ENCODE measurements at places on chromosomes 16 and 17.

DNA sequence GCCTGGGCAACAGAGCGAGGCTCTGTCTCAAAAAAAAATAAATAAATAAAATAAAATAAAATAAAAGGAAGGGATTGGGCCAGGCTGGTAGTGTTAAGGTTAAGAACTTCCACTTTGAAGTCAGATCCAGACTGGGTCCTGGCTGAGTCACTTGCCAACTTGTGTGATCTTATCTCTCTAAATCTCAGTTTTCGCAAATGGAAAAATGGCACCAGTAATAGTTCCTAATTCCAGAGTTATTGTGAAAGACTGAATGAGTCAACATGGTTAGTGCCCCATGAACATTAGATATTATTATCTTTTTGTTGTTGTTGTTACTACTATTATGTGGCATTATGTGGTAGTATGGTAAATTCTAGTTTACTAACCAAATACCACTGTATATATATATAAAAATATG, 188.0 kb upstream of the AXIN2 start:
- peak; percentile 46 for DNase-seq

GRCh38 chr16:80002261-80002660, 401.7 kb upstream of the MAF start:
- DNase-seq = no peak

DNA sequence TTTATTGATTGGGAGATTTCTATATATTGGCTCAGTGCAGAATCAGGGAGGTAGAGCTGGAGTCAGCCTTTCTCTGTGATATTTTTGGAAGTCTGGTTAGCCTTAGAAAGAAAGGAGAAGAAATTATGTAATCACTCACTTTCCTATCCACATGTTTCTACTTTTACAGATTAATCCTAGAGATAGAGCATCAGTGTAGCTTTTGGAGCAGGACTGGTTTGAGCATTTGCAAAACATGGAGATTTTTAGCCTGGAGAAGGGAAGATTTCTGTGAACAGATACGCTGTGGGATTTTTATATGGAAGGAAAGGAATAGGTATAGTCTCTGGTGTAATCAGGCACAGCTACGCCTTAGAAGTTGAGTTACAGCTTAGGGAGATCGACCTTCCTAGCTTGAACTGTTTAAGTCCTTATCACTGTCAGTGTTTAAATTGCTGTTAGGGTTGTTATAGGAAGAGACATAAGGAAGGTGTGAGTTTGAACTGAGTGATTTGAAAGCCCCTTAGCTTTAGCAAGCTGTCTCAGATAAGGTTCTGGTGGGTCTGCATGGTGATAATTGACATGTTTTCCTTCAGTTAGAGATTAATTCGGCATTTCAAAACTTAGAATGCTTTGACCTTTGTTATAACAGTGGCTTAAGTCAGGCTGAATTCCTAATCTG, 20.5 kb downstream of the METTL9 start:
- no peak for DNase-seq

DNA sequence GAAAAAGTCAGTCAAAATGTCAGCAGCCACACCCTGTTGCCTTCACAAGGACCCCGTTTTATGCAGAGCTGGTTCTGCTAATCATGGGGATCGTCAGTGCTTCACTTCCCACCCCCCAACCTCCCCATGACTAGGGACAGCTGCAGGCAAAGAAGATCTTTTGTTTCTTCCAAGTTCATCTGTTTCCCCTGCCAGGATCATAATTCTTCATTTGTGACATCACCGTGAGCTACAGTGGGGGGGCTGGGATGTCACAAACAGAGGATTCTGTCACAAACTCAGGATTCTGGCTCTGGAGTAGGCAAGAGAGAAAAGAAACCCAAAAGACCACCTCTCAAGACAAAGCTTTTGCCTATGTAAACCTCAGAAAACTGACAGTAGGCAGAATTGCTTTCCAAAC, 24.7 kb downstream of the DNAJC7 start:
- no peak for DNase-seq

GRCh38 chr17:1511756-1512321, 4.6 kb downstream of the INPP5K start:
- DNase-seq = peak; percentile 52

DNA sequence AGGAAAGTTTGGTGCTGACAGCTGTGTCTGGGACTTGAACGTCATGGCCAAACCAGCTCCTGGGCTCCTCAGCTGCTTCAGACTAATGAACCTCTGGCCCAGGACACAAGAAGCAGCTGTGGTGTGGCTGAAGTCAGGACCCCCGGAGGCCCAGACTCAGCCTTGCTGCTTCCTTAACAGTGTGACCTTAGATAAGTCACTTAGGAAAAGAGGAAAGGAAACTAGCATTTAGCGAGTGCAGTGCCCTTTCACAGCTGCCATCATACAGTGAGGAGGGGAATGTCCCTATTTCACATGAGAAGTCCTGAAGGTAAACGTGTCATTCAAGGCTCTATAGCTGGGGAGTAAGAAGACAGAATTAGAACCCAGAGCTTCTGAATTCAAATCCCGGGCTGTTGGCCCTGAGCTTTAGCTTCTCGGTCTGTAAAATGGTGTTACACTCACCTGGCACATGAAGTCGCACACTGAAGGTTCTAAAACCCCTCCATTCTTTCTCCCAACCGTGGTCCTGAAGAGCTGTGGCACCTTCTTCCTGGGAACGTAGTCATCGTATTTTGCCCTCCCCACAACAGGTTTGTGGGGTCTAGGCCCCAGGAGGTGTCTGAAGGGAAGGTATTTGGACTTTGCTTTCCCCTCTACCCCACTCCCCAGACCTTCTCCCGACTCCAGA, 910 bp upstream of the RAMP2 start:
- no peak for DNase-seq

DNA sequence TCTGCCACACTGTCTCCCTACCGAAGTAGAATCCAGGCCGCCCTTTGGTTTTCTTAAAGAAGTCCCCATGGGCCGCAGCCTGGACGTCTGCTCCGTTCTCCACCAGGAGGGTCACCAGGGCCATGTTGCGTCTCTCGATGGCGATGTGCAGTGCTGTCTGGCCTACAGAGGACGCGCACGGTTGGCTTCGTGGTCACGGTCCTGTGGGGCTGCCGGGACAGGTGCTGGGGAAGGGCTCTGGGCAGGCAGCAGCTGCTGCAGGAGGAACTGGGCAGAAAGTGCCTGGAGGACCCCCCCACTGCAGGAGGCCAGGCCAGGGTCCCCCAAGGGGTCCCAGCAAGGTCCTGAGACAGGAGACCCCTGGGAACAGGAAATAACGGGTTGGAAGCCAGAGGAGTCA, 19.0 kb downstream of the TRPV1 start:
- DNase-seq = no peak

- no peak for DNase-seq
Measured at GRCh38 chr17:42289611-42290181, 1.4 kb downstream of the STAT5A start.

DNA sequence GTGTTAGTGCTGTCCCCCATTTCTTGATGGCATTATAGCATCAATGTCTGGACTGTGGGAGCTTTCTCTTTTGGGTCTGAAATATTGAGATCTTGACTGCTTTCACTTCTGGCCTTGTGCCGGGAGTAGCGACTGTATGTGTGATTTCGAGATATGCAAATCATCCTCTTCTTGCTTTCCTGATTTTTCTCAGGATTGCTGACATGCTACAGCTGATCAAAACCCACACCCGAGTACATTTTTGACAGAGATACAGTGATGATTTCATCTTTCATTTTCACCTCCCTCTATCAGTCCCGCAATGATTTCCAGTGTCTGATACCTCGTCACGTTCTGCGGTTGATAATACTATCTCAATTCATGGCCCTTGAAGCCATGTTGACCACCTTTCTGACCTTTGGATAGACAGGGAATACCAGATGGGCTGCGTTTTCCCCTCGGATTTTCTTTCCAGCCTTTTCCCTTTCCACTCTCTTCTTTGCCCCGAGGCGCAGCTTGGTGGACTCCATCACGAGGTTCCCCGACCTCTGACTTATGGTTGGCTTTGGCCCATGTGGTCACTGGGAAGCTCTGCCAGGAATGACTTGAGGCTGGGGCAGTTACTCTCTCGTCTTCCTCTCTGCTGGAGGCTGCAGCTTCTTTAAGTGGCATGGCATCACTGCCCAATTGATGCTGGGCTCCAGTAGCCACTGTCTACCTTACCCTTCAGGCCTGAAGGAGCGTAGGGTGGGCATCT, 184.4 kb downstream of the SNX29 start:
- no peak for DNase-seq

DNA sequence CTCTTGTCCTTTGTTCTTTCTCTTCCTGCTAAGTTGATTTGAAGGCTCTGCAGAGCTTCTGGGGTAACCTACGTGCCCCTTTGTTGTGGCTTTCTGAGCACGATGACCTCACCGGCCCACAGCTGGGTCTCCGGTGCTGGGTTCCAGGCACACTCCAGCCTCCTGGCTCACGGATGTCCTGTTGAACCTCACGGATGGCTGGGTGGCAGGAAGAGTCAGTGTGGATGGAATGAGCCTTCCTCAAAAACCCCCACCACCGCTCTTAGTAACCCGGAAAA, 116.0 kb downstream of the SOCS1 start:
- no peak for DNase-seq

GRCh38 chr16:24344784-24345183, 88.6 kb downstream of the CACNG3 start:
- no peak for DNase-seq

DNA sequence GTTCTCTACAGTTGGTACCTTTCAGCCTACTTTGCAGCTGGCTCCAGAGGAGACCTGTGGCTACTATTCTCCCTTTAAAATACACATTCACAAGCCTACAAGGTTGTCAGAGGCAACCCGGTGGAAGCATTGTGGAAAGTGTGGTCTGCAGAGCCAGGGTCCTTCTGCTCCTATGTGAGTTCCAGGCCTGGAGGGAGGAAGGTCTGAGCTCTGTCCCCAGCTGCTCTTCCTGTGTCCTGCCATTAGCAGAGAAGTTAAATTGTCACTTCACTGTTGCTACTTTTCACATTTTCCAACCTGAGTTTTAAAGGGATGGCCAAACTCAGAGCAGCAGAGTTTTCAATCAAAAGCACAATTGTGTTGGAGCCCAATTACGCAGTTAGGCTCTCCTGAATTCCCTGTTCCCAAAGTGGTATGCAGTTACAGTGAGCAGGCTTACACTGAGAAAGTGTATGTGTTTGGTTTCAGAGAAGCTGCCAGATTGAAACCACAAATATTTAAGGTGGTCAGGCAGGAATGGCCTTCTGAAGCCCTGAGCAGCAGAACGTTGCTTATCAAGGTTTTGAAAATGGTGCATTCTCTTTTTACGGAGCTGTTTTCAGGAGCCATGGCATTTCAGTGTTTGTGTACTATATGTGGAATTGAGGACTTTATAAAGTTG, 25.0 kb downstream of the MAP3K3 start:
- DNase-seq = peak; percentile 55

DNA sequence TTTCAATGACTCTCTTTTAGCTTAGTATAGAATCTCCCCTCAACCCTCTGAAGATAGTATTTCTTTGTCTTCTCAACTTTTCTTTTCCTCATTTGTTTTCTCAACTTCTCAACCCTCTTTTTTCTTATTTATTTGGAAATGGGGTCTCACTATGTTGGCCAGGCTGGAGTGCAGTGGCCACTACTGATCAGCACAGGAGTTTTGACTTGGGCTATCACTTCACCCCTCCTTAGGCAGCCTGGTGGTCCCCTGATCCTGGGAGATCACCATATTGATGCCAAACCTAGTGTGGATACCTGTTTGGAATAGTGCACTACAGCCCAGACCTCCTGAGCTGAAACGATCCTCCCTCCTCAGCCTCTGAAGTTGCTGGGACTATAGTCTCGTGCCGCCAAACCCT, 79.8 kb downstream of the PITPNC1 start:
- no peak for DNase-seq

GRCh38 chr17:34399725-34400124, 36.7 kb upstream of the CCL1 start:
- no peak for DNase-seq

DNA sequence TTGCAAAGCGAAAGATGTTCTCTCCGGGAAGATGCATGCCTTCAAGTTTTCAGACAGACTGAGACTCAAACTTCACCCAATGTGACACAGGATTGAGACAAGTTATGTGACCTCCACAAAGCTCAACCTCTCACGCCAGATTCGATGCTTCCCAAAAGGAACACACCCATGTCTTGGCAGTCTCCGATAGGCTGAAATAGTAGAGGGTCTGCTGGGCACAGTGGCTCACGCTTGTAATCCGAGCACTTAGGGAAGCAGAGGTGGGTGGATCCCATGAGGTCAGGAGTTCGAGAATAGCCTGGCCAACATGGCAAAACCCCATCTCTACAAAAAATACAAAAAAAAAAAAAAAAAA, 22.1 kb downstream of the ZFHX3 start:
- DNase-seq = no peak

- DNase-seq = no peak
Measured at GRCh38 chr17:29674281-29674680, 51.6 kb upstream of the CORO6 start.

- DNase-seq = no peak
Measured at GRCh38 chr17:39062846-39063680, 88.4 kb downstream of the PLXDC1 start.

DNA sequence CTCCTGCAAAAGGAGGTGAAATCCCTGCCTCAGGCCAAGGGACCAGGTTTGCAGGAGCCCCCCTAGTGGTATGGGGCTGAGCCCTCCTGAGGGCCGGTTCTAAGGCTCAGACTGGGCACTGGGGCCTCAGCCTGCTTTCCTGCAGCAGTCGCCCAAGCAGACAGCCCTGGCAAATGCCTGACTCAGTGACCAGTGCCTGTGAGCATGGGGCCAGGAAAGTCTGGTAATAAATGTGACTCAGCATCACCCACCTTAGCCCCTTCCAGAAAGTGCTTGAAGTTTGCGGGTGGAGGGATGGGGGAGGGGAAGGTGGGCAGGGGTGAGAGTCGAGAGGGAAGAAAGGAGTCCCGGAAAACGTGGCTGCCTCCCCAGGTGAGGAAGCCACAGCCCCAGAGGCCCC, 2.1 kb downstream of the MC1R start:
- no peak for DNase-seq

DNA sequence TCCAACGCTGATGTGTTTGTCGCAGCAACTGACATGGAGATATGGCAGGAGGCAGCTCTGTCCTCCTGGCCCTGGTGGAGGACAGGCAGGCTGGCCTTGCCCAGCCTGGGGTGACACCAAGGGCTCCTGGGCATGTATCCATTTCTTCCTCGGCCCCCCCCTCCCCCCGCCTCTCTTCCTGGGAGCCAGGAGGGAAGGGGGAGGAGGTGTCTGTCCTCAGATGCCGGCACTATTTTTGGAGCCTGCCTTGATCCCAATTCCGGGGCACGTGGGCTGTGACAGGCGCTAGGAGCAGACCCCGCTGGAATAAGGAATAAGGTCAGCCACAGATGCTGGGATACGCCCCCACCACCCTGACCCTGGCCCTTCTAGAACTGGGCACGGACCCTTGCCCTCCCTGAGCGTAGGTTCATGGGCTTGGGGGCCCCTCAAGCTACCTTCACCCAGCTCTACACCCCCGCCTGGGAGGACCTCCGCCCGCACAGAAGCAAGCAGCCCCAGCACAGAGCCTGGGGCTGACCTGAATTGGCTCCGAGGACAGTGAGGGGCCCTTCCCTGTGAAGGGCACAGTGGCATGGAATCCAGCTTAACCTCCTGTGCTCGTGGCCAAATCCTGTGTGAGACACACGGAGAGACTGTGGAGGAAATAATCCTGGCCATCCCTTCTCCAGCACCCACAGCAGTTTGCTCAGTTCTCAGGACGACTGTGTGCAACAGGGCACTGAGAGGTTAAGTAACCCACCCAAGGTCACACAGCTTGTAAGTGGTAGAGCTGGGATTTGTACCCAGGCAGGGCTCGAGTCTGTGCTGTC, 24.1 kb downstream of the SEC14L5 start:
- no peak for DNase-seq

GRCh38 chr17:10067446-10068143, 130.8 kb downstream of the GAS7 start:
- DNase-seq = no peak

GRCh38 chr16:29012913-29013553, 28.2 kb downstream of the LAT start:
- DNase-seq = no peak
